ENCODE measurements at places on chromosomes 5 and 9.
A peak's percentile ranks its signal among the peaks of the same experiment; 100 is the strongest.

- no peak for DNase-seq
These were observed 4.6 kb downstream of the AP3B1 start for GRCh38 chr5:78289911-78290310.

- no peak for DNase-seq
These were observed 99.6 kb upstream of the SPEF2 start for GRCh38 chr5:35518104-35518503.

DNA sequence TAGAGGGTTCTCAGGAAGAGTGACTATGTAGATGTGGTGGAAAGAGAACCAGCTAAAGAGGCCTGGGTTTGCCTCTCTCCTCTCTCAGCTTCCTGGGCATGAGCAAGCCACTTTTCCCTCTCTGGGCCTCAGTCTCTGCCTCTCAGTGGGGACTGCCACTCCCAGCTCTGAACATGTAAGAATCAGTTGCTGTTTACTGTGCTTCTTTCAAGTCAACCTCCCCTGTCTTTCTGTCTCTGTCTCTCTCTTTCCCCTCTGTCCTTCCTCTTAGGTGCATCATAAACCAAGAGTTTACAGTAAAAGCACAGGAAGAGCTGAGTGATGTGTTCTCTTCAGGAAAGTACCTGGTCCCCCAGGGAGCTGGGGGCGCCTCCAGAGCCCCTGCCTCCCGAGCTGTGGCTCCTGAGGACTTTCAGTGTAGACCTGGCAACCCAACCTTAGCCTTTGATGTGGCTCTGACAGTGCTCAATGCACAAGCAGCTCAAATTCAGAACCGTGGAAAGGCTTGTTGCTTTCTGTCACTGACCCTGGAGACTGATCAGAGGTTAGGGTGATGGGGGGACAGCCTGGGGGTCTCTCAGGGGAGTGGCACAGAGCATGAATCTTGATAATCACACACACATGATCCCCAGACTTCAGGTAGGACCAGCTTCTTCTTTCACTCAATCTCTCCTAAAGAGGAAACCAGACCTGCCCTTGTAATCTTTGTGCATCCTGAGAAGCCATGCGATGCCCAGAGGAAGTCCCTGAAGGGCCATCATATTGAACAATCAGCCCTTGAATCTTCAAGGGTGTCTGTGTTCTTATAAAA, 59.4 kb upstream of the TNFSF8 start:
- no peak for DNase-seq

- no peak for DNase-seq
These were observed 17.3 kb downstream of the ALDH1A1 start for GRCh38 chr9:72935595-72935994.

DNA sequence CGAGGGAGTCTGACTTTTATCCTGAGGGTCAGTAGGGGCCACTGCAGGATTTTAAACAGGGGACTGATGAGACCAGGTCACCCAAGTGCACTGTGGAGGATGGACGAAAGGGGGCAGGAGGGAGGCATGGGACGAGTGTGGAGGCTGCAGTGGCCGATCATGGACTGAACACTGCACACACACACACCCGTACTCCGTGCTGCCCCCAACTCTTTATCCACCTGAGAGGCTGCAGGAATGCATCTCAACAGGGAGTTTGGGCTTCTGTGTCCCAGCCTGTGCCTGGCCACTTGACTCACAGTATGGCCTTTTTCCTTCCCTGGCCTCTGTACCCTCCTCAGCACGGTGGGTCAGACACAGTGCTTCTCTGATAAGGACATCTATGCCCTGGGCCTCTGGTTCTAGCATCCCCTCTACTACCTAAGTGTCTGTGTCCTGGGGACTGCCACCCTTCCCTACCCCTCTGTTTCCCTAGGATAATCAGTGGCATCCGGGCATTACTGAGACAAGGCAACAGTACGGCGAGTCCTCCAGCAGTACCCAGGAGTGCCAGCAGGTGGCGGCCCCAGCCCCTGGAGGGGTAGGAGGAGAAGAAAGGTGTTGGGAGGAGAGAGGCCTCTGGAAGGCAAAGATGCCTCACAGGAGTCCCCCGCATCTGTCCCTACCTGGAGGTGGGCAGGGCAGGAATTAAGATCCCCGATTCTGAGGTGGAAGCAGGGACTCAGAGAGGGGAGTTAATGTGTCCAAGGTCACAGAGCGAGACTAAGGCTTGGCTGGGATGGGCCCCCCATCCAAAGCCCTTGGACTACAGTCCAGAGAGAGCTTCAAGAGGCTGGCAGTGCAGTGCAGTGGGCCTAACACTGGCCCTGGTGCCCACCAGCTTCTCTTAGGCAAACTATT, 5.1 kb upstream of the CDX1 start:
- peak; percentile 66 for DNase-seq

DNA sequence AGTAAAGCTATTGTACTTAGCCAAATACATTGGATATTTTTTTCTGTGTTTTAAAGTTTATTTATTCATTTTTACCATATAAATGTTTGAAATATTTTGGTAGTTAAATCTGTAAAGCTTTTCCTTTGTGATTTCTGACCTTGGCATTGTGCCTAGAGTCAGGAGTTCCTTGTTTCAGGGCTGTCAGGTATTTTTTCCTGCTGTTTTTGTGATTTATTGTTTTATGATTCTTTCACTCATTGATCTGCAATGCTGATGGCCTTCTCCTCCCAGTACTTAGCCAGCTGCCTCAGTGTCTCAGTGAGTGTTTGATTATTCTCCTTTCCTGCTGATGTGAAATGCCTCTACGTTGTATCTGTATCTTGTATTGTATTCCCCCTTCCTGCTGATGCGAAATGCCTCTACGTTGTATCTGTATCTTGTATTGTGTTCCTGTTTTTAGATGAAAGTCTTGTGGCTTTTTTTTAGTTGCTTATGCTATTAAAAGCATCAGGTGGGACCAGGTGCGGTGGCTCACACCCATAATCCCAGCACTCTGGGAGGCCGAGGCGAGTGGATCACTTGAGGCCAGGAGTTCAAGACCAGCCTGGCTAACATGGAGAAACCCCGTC, 61.0 kb downstream of the EHMT1 start:
- DNase-seq = no peak

- no peak for DNase-seq
These were observed 541.1 kb downstream of the NR2F1-AS1 start for GRCh38 chr5:93039888-93040287.

GRCh38 chr5:72486371-72486770, 20.8 kb downstream of the ZNF366 start:
- no peak for DNase-seq

DNA sequence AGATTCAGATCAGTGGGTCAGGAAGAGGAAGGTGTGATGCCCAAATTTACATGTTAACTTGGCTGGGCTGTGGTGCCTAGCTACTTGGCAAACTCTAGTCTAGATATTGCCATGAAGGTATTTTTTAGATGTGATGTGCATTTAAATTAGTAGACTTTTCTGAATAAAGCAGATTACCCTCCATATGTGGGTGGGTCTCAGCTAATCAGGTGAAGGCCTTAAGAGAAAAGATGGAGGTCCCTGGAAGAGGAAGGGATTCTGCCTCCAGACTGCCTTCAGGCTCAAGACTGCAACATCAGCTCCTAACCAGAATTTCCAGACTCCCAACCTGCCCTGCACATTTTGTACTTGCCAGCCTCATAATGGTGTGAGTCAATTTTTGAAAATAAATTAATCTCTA, 115.8 kb downstream of the CEMIP2 start:
- DNase-seq = no peak
